ENCODE measurements at places on chromosomes 7 and 10.

DNA sequence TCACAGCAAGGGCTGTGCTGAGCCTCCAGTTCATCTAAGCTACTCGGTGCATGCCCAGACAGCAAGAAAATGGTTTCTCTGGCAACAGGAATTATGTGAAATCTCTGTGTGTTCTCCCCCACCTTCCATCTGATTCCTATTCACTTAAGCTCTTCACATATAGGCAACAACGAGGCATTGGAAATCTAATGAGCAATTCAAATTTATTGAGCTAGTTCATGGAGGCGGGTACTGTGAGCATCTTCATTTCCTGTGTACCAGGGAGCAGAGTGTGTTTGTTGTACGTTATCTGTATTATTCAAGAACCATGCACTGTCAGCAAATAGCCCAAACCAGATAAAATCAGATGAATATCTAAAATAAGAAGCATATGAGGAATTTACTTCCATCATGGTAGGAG is 739.1 kb downstream of the MAGI2 start:
- DNase-seq = no peak

DNA sequence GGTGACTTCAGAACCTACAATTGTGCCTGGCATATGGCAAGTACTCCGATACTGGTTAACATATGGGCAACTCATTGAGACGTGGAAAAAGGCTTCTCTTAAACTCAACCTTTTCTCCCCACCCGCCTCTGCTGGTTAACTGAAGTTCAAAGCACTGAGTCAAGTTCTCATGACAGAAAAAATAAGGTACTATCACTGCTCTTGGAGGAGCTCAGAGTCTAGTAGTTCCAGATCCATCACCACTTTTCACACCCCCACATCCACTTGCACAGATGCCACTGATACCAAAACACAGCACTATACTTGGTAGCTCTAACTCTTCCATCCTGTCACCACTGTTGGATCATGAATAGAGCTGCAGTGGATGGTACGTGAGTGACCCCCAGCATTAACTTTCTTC is 36.2 kb downstream of the CCDC6 start:
- no peak for DNase-seq

DNA sequence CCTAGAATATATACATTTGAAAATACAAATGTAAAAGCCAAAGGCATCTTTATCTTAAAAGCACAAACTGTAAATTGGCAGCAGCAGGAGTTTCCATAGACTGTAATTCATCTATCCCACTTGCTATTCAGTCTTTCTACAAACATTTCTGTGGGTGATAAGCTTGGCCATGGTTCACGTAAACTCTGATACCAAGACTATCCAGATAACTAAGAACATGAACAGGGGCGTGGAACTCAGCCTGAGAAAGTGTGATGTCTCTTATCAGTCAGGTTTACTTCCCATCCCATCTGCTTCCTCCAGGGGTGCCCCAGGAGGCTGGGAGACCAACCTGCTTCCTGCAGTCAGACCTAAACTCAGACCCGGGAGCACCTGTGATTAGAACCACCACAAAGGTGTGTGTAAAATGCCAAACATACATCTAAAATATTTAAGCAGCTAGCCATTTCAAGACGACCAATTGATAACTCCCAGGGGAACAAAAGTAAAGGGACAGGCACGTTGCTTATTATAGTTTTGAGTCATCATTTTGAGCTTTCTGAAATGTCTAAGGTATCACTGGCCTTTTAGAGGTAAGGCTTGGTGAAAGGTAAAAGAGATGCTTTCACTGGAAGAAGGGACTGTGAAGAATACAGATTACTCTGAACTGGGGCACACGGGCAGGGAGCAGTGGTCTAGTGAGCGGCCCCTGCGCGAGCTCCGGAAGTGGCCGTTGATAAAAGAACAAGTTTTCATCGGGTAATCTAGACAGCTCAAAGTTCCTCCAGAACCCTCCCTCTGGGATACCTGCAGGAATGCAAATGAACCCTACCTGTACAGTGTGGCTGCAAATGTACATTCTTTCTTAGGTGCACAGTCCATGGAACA is 51.5 kb downstream of the RSU1 start:
- DNase-seq = no peak

DNA sequence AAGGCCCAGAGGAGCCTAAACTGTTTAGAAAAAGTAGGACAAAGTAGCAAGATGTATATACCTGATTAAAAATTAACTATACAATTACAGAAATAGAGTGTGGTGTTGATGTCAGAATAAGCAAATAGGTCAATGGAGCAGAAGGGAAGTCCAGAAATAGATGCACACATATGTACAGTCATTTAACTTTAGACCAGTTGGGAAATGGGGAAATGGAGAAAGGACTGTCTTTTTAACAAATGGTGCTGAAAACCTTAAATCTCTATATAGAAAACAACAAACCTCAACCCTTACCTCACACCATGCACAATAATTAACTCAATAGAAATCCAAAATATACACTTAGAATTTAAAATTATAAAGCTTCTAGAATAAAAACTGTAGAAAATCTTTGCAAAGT is 72.2 kb downstream of the CH25H start:
- DNase-seq = no peak

GRCh38 chr10:117747636-117748035 is 205.1 kb downstream of the EMX2 start:
- DNase-seq = no peak

GRCh38 chr7:148151778-148152177 is 438.8 kb upstream of the C7orf33 start:
- DNase-seq = no peak

DNA sequence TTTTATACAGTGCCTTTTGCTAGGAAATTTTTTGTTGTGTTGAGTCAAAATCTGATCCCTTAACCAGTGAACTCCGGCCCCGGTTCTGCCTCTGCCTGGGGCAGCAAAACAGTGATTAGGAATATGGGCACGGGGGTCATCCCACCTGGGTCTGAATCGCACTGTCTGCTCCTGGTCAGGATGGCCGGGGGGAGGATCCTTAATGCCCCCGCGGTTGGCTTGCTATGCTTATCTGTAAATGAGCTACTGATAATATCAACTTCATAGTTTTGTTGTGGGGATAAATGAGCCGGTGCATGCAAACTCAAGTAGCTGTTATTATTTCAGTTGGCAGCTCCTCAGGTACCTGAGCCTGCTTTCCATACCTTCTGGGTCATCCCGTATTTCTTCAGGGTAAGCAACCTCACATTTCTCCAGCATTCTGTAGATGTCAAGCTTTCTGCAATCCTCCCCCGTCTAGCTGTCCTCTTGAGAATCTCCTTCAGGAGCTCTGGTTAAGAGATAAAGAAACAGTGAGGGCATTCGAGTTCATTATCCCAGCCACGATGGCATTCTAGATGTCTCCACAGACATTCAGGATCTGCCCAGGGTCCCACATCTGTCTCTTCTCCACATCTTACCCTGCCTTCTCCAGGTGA is 592.2 kb downstream of the SDK1 start:
- DNase-seq = no peak
